Caki2 (cell line): ENCODE measurements at places on chromosomes 3 and 15.
A peak's percentile ranks its signal among the peaks of the same experiment; 100 is the strongest.

DNA sequence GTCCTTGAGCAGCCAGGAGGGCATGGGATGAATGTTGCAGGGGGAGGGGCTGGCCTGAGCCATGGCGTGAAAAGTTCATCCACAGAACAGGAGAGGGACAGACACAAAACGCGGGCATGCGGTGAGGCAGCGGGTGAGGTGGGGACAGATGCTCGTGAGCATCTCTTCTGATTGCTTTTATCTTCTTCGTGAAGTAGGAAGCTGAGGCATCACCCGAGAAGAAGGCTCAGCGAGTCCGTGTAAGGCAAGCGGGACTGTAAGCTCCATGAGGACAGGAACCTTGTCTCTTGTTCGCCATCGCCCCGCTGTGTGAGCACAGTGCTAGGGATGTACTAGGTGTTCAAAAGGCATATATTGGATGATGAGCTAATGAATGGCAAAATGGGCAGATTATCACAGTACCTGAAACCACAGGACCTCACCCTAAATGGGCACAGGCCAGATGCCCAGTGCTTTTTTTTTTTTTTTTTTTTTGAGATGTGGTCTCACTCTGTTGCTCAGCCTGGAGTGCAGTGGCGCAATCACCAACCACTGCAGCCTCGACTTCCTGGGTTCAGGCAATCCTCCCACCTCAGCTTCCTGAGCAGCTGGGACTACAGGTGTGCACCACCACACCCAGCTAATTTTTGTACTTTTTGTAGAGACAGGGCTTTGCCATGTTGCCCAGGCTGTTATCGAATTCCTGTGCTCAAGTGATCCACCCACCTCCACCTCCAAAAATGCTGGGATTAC is 46.8 kb downstream of the CPN2 start:
- DNase-seq: no peak

- peak; percentile 16 for DNase-seq
Measured at GRCh38 chr3:152909180-152909883, 74.4 kb downstream of the P2RY1 start.

- no peak for DNase-seq
Measured at GRCh38 chr3:61724183-61724582, 162.8 kb downstream of the PTPRG start.

- DNase-seq: no peak
Measured at GRCh38 chr15:72700076-72700475, 14.1 kb downstream of the BBS4 start.

- DNase-seq: peak; percentile 19
Measured at GRCh38 chr3:27659279-27660021, 62.7 kb downstream of the EOMES start.

DNA sequence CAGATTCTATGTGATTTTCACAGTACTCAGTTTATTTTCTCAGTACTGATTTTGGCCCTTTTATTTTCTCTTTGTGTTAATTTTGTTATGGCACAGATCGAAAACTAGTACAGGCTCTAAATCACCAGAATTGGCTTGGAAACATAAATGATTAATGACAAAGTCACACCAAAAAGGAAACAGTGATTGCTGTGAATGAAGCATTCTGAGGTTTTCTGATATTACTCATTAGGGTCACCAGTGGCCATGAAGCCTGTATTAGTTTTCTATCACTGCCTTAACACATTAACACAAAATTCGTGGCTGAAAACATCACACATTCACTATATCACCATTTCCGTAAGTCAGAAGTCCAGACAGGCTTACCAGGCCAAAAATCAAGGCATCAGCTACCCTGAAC is 343.0 kb upstream of the THRB start:
- no peak for DNase-seq
